ENCODE measurements at places on chromosomes 3 and 15. TPM values are rescaled to one million over a fixed set of nuclear protein-coding genes. Genes with fewer than 3 reads are reported as not detected.

Gene KLHL40
- not detected for total RNA-seq

Gene AADACL2
- 8.7 TPM for total RNA-seq

Gene RARRES1
- total RNA-seq = 2.6 TPM

Gene KCNAB1
- 0.72 TPM for total RNA-seq

Gene PRSS50
- not detected for total RNA-seq

Gene EFCAB12
- total RNA-seq = 1.4 TPM

GRCh38 chr3:119408243-119408950, 55.0 kb downstream of the TMEM39A start:
- DNase-seq = no peak

DNA sequence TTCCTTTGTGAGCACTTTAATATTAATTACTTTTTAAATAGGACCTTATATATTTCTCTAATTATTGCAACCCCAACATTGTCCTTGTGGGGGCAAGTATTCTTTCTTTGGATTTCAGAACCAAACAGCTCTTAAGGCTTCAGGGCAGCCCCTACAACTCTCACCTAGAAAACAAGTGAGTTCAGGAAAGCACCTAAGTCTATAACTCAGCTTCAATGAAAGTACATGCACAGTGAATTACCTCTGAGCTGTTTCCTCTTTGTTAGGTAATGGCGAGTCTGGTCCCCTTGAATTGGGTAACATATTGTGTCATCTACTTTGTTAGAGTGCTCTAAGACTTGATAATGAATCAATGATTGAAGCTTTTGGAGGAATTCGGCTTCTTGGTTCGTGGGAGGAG, 545.7 kb downstream of the NLGN1 start:
- DNase-seq = no peak

DNA sequence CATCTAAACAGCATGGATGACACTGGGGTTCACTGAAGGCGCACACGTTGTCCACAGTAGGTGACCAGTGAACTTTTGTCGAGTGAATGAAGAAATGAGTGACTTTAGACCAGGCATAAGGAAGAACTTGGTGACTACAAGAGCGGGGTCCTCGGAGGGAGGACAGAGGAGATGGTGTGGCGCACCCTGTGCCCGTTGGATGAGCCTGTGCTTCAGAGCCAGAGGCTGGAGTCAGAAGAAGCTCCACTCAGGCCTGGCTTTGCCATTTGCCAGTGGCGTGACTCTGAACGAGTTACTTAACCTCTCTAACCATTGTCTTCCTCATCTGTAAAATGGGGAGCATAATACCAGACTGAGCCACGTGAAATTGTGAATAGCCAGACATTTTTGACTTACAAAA, 42.2 kb downstream of the MUC4 start:
- no peak for DNase-seq

DNA sequence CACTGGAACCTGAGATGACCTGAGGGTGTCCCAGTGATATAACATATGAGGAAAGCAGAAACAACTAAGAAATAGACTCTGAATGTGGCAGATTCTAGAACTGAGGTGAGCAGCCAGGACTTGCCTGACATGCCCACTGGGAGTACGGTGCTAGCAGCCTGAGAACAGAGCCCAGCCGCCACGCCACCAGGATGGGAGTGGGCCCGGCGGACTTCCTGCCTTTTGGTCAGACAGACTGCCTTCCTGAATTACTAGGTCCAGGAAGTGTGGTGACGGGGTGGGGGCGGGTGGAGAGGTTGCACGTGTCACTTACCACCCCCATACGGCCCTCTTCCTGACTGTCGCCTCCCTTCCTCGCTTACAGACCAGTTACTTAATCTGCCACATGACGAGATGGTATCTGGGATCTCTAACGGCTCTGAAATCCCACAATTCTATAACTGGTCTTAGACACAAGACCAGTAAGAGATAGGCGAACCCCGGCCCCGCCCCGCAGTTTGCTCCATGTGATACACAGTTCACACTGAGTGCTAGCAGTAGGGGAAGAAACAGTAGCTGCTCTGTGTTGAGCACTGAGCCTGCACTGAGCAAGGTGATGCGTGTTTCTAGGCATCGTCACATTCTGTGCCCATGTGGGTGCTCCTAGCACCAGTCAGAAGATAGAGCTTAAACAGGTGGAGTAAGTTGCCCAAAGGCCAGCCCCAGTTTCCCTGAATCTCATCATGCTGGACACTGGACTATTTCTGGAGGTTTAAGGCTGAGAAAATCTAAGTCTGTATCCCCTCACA, 95.7 kb downstream of the CPN2 start:
- peak; percentile 86 for DNase-seq

DNA sequence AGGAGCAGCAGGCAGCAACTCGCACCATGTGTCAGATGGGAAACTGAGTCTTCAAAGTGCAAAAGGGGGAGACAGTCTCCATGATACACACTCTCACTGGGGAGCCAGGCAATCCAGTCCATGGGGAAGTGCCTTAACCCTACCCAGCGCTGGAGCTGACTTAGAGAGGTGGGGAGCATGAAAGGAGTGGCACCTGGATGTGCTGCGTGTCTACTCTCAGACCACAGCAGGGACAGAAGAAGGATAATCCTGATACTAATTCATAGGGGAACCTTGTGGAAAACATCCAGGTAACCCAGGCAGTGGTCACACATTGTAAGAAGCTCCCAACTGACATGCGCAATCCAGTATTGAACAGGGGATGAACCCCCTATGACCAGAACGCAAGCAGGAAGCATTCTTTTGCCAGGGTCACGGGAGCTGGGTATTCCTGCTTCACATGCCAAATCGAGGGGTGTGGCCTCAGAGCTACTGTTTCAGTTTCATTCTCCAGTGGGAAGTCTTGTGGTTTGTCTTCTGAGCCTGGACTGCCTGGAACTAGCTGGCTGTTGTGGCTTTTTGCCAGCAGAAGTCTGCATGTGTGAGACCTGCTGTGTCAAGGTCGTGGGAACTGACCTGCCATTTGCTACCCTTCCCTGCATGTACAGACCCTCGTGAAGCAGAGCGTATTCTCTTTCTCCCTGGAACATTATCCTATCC, 367.6 kb upstream of the NDN start:
- DNase-seq = no peak

DNA sequence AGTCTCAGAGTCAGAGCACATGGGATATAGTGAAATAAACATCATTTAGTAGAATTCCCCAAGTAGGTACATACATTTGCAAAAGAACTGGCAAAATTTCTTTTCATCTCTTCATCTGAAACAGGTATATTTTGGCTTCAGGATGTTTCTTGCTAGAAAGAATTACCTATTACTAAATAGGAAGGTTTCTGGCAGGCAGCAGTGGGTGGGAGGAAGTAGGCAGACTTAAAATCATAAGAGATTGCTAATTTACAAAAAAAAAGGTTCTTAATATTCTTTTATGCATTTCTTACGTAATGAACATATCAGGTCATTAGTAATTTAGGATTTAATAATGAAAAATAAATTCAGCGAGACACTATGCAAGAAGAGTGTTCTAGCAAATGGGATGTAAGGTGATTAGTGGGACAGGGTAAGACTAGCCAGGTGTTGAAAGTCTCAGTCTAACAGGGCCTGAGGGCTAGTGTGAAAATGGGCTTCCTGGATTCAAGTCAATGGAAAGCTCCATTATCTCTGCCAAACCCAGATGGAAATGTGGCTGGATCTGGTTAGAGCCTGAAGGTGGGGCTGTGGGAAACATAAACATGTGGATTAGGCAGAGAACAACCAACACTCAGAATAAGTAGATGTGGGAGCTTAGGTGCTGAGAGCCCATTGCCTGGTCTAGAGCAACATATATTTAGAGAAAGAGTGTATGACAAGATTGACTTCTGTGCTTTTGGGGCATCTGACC, 127.4 kb upstream of the FEZF2 start:
- no peak for DNase-seq

GRCh38 chr3:197794115-197794514, 3.1 kb downstream of the LRCH3 start:
- no peak for DNase-seq

DNA sequence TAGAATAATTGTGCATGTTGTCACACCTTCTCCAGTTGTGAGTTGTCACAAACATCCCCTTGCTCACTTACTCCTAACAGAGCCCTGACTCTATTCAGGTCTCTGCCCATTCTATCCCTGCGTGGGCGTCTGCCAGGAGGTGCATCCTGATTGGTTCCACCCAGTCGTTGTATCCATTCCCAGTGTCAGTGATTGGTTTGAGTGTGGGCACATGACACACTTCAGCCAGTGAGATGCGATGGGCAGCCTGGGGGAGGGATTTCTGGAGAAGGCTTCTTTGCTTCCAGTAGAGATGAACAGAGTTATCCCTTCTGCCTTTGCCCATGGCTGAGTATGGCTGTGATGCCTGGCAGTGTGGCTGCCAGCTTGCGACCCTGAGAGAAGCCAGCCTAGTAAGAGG, 18.7 kb downstream of the PXYLP1 start:
- DNase-seq = no peak

DNA sequence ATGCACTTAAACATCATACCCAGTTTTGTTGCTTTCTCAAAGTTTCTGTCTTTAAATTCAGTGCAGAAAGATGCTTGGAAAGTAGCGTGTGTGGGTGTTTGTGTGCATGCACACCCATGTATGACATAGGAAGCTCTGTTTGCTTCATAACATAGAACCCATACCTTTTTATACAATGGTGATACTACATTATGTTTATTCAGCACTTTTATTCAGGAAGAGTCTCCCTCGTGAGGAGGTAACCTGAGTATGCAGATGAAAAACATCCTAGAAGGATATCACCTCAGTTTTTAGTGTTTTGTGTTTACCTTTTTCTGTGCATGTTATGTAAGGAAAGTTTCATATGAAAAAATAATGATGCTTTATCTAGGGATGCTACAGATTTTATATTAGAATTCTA, 111.2 kb downstream of the SST start:
- no peak for DNase-seq

DNA sequence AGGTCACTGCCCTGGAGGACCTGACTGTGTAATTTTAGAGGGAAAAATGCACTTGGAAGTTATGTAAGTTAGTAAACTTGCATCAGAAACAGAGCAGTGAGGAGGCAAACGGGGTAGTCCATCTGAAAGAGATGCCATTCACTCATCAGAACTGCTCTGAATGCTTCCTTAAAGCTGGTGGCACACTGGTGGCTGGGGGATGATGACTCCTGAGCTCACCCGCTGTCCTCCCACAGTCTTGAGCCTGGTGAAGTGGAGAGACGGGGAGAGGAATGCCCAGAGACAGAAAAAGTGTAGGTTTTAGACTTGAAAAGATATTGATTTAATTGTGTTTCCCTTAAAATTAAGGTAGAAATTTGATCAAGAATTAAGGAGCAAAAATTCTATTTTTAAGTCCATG, 46.5 kb upstream of the LARS2 start:
- no peak for DNase-seq

DNA sequence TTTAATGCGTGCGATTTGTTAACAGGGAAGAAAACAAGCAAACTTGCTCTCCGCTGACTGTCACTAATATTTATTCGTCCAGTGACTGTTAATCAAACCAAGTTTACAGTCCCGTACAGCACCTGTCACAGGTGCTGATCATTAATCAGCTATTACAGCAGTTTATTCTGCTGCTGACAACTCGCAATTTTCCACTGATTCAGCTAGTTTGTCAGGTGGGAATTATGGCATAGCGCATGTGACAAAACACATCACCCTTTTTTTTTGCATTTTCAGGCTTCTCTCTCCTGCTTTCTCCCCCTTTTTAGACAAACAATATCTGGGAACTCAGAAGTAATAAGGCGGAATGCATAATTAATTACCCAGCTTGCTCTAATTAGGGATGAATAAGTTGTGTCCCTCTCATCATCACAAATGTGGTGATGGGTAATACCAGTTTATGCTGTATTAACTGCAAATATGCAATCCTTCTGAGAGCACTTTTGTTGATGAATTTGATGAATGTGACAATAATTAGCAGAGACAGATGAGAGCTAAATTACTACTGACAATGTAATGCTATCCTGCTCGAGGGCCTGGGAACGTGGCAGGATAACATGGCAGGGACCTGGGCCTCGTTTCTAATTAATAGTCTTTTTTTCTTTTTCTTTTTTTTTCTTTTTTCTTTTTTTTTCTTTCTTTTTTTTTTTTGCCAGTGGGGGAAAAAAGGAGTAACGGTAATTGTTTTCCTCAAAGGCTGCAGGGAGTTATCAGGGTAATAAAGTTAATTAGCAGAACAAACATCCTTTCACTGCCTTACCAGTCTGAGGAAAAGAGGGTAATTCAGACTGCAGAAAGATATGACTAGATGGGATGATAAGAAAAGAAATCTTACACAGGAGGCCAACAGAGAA, 150.3 kb upstream of the SOX2 start:
- DNase-seq = peak; percentile 19

DNA sequence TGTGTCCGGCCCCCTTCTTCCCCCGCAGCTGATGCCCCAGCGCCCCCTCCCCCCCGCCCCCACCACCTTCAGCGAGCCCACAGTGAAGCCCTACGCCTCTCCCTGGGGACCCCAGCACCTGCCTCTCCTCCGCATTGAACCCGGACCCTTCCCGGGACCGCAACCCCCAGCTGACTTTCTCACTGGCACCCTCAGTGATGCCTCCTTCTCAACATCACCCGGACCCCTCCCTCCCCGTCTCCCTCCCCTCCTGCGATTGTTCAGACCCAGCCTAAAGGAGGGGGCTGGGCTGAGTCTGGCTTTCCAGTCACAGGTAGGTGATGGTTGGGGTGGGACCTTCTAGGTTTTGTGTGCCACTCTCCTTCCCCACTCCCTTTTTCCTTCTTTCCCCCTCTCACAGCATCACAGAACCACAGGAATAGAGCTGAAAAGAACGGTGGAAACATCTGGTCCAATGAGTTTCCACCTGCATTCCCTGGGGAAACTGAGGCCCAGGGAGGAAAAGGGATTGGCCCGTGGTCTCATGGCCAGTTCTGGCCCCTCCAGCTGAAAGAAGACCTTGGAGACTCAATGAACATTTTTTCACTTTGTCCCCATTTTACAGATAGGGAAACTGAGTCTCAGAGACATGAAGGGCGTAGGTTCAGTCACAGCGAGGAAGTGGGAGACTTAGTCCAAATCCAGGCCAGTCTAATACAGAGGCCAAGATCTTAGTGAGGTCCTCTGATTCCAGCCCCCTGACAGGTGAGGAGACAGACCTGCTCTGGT, 828 bp downstream of the CAND2 start:
- no peak for DNase-seq
